ENCODE measurements at places on chromosomes 12 and 14.
A peak's percentile ranks its signal among the peaks of the same experiment; 100 is the strongest.

- DNase-seq: no peak
These were observed 3.0 kb downstream of the WNT1 start for GRCh38 chr12:48980953-48981756.

DNA sequence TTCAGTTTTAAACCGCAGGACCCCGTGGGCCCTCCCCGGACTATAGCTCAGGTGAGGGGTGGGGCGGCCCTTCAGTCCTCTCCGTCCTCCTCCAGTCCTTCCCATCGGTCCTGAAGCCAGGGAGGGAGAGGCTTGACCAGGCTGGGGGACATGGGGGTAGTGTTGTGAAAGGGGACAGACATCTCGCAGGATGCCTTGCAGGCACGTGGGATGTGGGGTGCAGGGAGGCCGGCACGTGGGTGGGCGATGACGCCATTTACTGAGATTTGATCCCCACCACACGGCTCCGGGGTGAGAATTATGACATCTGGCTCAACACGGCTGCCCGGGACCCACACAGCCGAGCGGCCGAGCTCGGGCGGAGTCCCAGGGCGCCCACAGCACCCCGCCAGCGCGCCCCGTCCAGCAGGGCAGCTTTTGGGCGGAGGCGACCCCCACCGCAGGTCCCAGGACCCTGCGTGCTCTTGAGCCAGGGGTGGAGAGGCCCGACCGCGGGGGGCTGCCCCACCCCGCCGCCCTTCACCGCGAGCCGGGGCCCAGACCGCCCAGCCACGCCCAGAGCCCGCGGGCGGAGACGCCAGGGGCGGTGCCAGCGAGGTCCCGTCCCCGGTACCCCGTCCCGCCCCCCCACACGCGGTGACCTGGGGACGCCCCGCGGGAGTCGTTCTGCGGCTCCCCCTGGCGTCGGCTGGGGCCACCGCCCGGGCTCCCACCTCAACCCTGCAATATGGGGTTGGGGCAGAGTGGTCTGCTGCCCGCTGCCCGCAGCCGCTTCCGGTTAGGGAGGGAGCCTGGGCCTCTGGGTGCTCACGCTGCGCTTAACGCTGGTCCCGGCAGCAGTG is 3.3 kb upstream of the EXOC3L4 start:
- DNase-seq: peak; percentile 73

GRCh38 chr14:58702441-58703160 is 64.8 kb downstream of the DACT1 start:
- DNase-seq: no peak

DNA sequence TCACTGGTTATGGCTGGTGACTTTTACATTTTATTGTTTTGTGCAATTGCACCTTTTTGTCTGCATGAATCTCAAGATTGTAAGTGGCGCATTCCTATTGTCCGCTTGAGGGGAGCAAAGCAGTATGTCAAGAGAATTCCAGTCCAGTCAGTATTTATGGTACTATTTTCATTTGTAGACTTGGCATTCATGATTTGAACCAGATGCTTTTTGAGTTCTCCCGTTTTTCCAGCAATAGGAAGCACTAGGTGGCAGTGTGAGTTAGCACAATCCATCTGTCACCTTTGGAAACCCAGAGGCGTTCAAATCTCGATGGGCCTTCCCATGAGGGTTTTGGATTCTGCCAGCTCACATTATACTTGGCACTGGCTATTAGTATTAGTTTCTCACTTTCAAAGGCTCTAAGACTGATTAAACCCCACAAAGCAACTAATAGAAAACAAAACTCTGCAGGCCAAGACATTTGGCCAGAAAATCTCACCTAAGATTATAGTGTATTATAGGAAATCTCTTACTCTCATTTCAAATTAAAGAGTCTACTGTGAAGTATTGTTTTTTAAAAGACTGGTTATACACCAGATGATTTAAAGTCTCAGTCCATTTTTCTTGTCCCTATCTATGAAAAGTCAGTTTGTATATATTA is 2.2 kb downstream of the DACT1 start:
- peak; percentile 93 for DNase-seq

DNA sequence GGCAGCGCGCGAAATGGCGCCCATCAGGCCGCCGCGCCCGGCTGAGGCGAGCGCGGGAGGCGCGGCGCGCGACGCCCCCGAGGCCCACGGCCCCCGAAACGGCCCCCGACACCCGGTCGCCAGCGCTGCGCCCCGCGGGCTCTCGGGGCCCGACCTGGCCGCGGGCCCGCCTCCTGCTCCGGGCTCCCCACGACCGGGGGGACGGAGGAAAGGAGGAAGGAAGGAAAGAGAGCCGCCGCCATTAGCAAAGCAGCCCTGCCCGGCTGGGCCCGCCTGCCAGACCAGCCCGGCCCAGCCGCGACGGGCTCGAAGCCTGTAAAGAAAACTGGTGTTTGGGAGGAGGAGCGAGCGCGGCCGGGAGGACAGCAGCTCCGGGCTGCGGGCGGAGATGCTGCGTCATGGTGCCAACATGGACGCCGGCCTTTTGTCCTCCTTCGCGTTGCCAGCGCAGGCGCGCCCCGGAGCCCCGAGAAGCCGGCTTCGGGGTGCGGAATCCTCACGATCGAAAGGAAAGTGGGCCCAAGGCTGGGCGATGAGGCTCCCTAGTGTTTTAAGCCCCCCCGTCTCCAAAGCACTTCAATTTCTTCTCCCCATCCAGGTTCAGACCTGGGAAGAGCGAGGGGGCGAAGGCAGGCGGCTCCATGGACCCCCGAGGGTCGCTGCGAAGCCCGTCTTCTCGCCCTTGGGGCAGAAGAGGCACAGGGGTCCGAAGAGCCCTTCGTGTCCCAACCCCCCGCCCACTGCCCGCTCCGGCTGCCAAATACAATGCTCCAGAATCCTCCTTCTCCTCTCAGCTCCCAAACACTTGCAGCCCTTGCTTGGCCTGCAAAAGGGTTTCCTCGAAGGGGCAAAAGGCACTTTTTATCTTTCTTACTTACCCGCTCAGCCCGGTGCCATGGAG is 2.9 kb upstream of the SETD1B start:
- peak; percentile 76 for DNase-seq

GRCh38 chr12:92802906-92803305 is 100.1 kb downstream of the PLEKHG7 start:
- no peak for DNase-seq

- no peak for DNase-seq
These were observed 39.4 kb downstream of the NCOR2 start for GRCh38 chr12:124527861-124528561.

- DNase-seq: peak; percentile 26
These were observed 1.6 kb upstream of the EML1 start for GRCh38 chr14:99791476-99792209.

GRCh38 chr12:75480469-75480949 is at the start of gene GLIPR1:
Gene GLIPR1, plus strand, starts transcription at chr12:75480755. Its CDS starts 126 bp downstream, at chr12:75480881.
- no peak for DNase-seq

GRCh38 chr14:81464253-81465002 is 64.3 kb upstream of the STON2 start:
- peak; percentile 65 for DNase-seq

DNA sequence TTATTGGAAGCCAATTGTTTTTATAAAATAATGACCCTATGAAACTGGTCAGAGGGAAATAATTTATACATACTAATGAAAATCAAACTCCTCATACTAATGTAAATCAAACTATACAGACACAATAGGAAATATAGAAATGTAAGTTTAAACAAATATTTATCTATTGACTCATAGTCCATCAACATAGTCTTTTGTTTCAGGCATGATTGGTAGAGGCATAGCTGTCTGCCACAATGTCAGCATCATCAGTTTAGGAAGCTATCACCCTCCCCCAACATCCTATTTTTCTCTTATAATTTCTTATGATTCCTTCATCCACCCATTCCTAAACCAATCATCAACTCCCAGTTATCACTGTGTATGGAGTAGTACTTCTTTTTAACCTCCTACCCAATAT is 117.7 kb downstream of the SLC38A6 start:
- DNase-seq: no peak

DNA sequence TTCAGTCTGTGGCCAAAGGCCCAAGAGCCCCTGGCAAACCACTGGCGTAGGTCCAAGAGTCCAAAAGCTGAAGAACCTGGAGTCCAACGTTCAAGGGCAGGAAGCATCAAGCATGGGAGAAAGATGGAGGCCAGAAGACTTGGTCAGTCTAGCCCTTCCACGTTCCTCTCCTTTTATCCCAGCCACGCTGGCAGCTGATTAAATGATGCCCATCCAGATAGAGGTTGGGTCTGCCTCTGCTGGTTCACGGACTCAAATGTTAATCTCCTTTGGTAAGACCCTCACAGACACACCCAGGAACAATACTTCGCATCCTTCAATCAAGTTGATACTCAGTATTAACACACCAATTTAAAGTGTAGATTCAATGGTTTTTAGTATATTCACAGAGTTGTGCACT is 21.1 kb upstream of the OS9 start:
- DNase-seq: no peak

DNA sequence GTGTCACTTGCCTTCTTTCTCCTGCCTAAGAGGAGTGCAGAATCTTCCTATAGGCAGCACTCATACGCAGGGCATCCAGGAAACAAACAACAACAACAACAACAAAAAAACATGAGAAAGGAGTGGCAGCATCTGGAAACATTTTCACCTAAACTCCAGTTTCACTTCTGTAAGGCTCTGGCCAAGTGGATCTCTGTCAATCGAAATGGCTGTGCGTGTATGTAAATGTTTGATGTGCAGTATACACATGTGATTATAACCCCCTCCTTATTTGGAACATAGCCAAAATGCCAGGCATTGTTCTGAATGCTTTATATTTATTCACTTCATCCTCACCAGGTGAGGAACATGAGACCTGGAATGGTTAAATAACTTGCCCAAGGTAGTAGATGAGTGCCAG is 76.8 kb downstream of the COX16 start:
- no peak for DNase-seq

GRCh38 chr12:24482882-24483604 is 465.9 kb downstream of the BCAT1 start:
- no peak for DNase-seq

DNA sequence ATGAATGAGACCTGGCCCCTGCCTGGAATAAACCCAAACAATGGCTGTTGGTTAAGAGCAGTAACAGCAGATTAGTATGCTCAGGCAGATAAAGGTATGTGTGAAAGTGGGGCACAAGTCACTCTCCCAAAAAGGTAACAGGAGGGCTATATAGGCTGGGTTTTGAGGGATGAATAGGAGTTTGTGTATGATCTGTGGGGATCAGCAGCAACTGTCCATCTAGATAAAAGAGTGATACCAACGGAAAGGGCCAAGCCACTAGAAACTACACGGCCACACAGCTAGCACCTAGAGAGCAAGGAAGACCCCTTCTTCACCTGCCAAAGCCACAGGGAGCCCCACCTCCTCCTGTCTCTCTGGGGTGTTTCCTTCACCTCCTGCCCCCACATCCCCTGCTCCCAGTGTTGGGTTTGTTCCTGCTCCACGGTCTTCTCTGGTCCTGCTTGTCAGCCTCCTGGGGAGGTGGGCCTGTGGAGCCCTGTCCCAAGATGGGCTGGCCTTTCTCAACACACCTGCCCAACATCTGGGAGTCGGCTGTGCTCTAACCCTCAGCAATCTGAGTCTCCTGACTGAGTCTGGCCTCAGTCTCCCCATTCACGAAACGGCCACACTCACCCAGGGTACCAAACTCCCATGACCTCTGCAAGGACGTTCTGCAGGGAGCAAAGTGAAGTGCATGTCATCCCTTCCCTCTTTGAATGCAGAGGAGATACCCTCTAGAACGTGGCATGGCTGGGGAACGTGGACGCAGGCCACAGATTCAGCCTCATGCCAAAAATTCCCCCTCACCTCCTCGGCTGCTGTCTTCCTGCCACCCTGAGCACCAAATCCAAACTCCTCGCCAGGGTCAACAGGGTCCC is 108.2 kb downstream of the NCOR2 start:
- DNase-seq: no peak

- DNase-seq: no peak
These were observed 10.5 kb upstream of the NID2 start for GRCh38 chr14:52079239-52079959.

GRCh38 chr12:2555487-2556082 is 239.2 kb upstream of the FKBP4 start:
- DNase-seq: no peak

DNA sequence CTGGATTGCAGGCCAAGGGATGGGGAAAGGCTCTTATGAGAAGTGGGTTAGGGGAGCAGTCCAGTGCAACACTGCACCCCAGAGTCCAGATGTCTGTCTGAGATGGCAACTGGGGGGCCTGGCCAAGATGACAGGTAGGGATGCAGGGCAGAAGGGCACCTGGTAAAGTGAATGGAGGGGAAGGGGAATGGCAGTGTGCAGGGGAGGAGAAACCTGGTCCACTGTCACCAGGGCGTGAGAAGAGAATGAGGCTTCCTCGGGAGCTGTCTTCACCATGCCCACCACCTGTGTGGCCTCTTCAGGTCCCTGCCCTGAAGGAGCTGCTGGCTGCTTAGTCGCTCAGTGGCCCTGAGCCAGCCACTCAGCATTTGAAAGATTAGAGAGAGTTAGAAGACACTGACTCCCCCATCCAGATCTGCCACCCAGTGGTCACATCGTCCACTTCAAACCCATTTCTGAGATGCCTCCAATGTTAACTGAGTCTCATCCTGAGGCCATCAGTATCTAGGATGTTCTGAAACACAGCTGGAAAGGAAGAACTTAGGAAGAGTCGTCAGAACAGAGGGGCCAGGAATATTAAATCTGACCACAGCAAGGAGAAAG is 57.3 kb downstream of the PLEKHG3 start:
- DNase-seq: no peak

- DNase-seq: no peak
These were observed 152.9 kb downstream of the ZFP36L1 start for GRCh38 chr14:68639758-68640574.

GRCh38 chr14:81938341-81938740 is 404.7 kb upstream of the SEL1L start:
- DNase-seq: no peak

DNA sequence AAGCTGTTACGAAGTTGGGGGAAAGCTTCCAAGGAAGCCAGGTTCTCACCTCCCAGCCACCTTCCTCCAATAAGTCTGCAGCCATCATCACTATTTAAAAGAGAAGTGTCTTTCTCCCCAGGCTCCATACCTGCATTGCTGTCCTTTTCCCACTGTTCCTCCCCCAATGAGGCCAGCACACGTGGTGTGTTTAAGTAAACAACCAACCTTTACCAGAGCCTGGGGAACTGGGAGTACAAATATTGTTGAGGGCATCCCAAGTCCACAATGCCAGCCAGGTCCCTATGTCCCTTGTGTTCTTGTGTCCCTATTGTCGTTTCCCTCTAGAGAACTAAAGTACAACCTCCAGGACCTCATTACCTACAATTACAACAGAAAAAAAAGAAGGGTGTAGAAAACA is 49.2 kb upstream of the PNMA1 start:
- DNase-seq: no peak

All from cardiac muscle cell (in vitro differentiated cells and primary cell).